Effector memory CD8-positive, alpha-beta T cell (primary cell): ENCODE measurements at places on chromosomes 7 and 10.

GRCh38 chr7:150965273-150965830, 12.8 kb downstream of the KCNH2 start:
- no peak for DNase-seq

DNA sequence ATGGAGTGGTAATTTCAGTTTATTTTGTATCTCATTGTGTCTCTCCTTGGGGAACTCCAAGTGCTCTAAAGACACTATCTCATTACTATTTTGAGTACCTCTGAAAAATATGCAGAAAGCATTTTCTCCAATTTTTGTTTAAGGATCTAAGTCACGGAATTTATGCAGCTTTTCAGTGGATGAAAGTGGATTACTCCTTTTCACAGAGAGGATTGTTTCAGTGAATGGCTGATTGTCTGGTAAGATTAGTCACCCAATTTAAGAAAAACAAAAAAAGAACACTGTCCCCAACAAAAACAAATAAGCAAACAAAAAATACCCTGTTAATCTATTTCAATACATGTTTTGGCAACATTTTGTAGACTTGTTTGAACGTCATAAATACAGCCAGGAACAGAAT, 338.3 kb upstream of the TEX47 start:
- DNase-seq: no peak

- DNase-seq: no peak
These were observed 105.7 kb downstream of the ATE1 start for GRCh38 chr10:121822180-121822579.

DNA sequence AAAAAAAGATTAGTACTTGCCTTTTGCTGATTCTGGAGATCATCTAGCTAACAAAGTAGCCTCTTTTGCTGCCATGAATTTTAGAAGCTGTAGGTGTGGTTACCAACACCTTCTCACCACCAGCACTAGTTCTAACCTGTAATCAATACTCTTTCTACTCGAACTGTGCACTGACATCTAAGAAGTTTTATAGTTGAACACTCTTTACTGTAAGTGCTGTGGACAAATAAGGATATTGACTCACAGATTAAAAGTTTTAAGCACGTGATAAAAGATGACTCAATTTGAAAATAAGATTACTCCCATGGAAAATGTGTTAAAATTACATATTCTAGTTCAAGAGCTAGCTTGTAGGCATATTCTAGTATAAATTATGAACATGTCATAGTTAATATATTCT, 89.9 kb downstream of the REEP3 start:
- DNase-seq: no peak

GRCh38 chr7:116569737-116570136, 44.9 kb downstream of the CAV1 start:
- DNase-seq: no peak

- DNase-seq: no peak
These were observed 6.8 kb upstream of the AEBP1 start for GRCh38 chr7:44097064-44097932.

- no peak for DNase-seq
These were observed 192.0 kb downstream of the OTUD1 start for GRCh38 chr10:23630885-23631284.

DNA sequence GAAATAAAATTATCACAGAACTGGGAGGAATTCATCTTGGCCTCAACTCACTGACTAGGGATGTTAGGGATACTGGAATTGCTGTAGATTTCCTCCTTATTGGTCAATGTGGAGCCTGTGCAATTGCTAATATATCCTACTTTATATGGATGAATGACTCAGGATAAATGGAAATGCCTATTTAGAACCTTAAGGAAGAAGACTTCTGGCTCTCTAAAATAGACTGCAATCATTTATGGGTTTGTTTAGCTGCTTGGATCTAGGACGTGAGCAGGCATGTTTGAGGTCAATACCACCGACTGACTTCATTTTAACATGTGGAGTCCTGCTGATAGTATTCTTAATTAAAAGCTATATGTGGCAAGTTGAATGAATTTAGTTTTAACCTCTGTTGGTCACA, 1040.1 kb upstream of the LRRN3 start:
- no peak for DNase-seq

GRCh38 chr10:115093286-115093775, at the start of gene ATRNL1:
TSS of gene ATRNL1 (plus strand) at chr10:115093365. CDS start at chr10:115093751, 386 bp downstream.
- DNase-seq: no peak

DNA sequence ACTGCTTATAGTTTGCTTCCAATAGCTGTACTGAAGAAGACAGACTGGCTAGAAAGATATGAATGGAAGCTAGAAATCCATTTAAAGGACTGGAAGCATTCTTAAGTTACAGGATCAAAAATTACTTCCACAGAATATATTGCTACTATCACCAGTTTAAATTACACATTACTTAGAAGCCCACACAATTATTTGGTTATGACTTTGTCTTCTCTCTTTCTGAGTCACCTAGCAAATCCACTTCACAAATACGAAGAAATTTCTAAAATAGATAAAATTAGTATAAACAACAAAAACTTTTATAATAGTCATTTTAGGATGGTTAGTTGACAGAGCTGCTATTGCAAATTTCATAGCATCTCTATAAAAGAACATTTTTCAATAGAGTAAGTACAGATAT, 108.1 kb downstream of the SNX13 start:
- DNase-seq: no peak

- DNase-seq: no peak
These were observed 15.8 kb upstream of the ACTA2 start for GRCh38 chr10:88968391-88968790.

DNA sequence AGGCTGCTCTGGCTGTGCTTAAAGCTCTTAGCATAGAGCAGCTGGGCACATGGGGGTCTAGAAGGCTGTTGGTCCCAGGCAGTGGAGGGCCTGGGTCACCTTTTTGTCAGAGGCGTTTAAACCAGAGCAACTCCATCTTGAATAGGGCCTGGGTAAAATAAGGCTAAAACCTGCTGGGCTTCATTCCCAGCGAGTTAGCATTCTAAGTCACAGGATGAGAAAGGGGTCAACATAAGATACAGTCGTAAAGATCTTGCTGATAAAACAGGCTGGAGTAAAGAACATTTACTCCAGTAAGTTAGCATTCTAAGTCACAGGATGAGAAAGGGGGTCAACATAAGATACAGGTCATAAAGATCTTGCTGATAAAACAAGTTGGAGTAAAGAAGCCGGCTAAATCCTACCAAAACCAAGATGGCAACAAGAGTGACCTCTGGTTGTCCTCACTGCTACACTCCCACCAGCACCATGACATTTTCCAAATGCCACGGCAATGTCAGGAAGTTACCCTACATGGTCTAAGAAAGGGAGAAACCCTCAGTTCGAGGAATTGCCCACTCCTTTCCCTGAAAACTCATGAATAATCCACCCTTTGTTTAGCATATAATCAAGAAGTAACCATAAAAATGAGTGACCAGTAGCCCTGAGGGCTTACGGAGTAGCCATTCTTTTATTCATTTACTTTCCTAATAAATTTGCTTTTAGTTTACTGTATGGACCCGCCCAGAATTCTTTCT, 96.8 kb upstream of the PCBD1 start:
- DNase-seq: no peak

- no peak for DNase-seq
These were observed 1155.1 kb upstream of the SORCS1 start for GRCh38 chr10:108319434-108320222.

DNA sequence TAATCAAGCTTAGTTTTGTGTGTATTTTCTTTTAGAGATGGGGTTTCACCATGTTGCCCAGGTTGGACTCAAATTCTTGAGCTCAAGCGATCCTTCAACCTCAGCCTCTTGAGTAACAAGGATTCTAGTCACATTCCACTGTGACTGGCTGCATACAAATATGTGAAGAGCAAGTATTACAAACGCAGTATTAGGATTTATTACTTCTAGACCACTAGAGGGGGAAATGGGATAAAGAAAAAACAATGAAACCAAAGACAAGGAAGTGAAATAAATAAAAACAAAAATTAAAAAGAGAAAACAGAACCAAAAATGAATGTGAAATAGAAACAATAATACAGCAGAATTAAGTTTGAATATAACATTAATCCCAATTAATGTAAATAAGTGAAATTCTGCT, 308.7 kb downstream of the ANKRD30A start:
- DNase-seq: no peak

- no peak for DNase-seq
These were observed 104.3 kb downstream of the CUL2 start for GRCh38 chr10:34985823-34986222.

DNA sequence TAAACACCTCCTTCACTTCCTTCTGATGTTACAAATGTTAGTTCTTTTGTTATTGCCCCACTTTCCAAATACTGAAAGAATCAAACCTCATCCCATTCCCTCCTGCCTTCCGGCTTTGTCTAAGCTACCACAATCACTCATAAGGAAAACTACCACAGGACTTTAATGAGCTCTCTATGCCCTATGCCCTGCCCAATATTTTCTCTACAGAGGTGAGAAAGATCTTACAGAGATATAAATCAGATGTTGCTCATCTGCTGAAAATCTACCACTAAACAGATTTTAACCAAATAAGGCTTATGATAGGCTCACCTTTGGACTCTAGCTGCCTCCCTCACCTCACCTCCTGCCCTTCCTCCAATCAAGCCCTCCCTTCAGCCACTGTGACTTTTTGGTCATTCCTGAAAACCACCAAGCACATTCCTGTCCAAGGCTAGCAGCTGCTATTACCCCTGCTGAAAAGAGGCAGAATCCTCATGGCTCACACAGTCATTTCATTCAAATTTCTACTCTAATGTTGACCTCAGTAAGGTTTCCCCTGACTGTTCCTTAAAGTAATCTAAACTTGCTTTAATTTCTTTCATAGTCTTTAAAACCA, 7.7 kb downstream of the ZNF33B start:
- DNase-seq: no peak

GRCh38 chr7:146423446-146423845, 306.8 kb downstream of the CNTNAP2 start:
- DNase-seq: no peak

GRCh38 chr10:712575-712974, 23.1 kb upstream of the DIP2C start:
- DNase-seq: no peak

- DNase-seq: no peak
These were observed 178.0 kb downstream of the AMPH start for GRCh38 chr7:38453168-38453567.

DNA sequence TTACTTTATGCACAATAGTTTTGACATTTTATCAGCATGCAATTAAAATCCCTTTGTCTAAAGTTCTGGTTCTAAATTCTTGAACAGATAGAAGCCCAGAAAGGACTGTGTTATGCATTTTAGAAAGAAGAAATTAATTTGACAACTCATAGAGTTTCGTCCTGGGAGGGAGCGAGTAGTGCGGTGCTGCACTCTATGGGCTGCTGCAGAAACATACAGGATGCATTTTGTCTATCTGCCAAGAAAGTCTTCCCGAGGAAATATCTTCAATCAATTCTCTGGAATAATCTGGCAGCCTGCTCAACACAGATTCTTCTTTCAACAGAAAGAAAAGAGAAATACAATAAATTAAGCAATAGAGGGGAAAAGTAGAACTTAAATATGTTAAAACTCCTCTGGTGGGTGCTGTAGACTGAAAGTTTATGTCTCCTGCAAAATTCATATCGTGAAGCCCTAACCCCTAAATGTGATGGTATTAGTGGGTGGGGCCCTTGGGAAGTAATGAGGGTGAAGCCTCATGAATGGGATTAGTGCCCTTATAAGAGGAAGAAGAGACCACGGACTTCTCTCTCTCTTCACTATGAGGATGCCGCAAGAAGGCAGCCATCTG, 39.0 kb upstream of the IFRD1 start:
- DNase-seq: no peak

GRCh38 chr7:100901921-100902332, 6.2 kb upstream of the ACHE start:
- DNase-seq: no peak

DNA sequence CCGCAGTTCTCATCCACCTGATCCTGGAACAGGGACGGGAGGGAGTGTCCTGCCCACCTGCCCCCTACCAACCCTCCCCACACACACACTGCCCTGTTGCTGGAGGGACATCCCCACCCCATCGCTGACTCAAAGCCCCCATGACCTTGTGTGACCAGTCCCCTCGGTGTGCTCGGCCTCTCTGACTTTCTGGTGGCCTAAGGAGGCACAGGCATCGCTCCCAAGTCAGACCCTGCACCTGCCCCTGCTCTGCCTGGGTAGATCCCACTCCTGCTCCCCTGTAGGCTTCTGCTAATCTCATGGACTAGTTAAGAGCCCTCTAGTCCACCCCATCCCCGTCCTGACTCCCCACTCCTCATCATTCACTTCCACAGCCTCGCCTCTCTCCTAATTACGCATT, 58.8 kb upstream of the DOCK1 start:
- no peak for DNase-seq

GRCh38 chr10:21292763-21293517, 232.5 kb downstream of the SKIDA1 start:
- DNase-seq: no peak

GRCh38 chr10:132443605-132443982, 46.6 kb downstream of the PWWP2B start:
- peak; percentile 70 for DNase-seq

DNA sequence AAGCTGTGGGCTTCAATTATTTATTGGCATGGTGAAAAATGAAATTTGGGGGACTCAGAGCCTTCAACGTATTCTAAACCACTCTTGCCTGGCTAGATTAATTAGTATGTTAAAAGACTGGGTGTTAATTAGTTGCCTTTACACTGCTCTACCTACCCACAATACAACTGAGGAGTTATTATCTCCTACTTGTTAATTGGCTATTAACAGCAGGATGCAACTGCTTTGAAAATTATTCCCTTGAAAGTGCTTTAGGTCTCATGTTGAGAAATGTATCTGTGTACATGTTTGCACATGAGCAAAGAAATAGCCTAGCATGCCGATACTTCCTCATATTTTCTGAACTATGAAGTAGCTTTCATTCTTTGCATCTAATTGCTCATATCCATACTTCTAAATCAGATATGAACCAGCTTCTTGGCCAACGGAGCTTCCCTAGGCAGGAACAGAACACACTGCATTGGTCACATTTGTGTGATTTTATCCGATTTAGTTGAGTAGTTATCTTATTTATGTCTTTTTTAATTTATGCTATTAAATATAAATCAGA, 155.8 kb downstream of the GPAM start:
- no peak for DNase-seq

DNA sequence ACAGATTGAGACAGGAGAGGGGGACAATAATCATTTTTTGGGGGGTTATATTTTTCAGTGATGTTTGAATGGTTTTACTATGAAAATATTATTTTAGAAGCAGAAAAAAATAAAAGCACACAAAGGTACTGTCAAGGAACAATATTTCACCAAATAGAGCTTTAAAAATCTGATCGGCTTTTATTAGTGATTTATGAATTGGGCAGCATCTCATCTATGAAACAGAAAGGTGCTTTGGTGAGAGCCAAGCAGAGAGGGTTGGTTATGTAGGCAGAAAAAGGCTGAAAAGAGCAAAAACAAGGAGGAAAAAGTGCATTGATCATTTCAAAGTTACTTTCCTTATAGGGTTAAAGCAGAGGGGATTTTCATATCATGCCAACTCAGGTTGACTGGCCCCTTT, 26.4 kb upstream of the CPA2 start:
- no peak for DNase-seq
